ENCODE measurements at places on chromosomes 11 and 22.

GRCh38 chr11:6742260-6742659 lies 29.5 kb downstream of the OR2AG2 start:
- DNase-seq = no peak

DNA sequence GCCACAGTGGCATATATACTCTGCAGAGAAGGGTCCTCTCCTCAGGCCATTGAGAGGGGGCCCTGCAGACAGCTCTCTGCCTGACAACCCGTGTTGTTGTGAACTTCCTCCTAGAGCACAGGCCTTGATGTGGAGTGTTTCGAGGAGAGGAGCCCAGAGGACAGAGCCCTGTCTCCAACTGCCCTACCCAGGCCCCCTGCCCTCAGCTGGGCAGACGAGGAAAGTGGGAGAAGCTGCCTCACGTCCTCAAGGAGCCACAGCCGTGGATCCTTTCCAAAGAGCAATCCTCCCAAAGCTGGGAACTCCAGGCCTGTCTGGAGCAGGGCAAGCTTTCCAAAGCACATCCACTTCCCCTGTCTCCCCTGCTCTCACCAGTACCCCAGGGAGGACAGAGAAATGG lies 10.7 kb downstream of the LMO1 start:
- no peak for DNase-seq

DNA sequence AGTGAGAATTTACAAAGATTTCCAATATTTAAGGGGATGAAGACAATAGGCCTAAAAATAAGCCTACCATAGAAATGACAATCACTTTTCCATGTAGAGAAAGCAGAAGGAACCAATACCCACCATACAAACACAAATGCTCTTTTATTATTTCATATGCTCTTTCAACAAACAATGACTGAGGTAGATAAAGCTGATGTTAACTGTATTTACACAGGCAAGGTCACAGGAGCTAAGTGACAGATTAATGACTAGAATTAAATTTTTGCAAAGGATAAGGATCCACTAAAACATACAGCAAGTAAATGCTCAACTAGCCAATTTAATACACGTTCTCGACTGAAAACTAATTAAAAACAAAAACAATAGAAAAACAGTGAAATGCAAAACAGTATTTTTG lies 34.2 kb downstream of the PICALM start:
- no peak for DNase-seq

DNA sequence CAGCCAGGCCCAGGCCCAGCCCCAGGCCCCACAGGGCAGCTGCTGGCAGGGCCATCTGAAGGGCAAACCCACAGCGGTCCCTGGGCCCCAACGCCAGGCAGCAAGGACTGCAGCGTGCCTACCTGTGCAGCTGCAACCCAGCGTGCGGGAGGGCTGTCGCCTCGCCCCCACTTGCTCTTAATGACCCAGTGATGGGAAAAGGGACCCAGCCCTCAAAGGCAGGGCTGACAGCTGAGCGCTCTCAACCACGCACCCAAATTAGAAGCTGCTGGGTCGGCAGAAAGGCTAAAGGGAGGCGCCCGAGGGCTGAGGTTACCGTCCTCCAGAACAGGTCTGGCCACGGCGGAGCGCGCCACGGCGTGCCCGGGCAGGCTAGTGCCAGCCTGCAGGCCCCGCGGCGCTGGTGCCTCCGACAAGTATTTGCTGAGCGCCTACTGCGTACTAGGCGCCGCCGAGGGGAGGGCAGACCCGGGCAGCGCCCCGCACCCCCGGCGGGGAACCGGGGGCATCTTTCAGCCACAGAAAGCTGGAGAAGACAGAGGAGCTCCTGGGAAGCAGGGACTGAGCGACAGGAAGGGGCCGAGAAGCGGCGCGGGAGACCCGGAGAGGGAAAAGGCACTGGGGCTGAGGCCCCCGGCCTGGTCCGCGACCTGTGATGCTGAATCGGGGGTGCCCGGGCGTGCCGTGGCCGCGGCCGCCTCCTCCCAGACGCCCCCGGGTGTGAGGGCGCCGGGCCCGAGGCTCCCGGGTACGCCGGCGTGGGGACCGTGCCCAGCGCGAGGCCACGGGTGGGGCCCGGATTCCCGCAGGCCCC lies 773 bp downstream of the HRAS start:
- no peak for DNase-seq

DNA sequence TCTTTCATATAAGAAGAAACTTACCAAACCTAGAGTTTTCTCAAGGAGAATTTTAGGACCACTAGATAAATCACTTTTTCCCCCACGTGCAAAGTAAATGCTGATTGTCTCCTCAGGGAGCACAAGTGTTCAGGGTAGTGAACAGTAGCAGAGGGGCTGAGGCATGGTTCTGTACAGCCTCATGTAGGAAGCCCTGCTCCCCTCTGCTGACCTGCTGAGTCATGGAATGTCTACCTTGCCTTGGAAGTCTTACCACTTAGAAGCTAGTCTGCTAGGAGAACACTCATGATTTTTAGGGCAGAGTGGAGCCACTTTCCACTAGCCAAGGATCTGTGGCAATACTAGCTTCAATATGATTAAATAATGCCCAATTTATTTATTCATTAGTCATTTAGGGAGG lies 2120.6 kb upstream of the RAG2 start:
- DNase-seq = no peak

DNA sequence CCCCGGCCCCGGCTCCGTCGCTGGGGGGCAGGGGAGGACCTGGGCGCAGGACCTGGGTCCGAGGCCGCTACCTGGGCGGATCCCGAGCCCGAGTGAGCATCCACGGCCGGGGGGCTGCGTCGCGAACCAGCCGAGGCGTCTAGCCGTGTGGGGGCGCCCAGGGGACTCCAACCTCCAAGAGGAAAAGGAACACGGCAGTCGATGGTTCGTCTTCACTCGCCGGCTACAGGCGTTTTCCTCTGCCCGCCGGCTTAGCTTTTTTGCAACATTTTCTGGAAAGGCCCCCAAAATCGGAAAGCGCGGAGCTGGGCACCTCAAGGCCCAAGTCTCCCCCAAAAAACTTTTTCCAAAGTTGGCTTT lies 666 bp downstream of the PDGFB start:
- no peak for DNase-seq

DNA sequence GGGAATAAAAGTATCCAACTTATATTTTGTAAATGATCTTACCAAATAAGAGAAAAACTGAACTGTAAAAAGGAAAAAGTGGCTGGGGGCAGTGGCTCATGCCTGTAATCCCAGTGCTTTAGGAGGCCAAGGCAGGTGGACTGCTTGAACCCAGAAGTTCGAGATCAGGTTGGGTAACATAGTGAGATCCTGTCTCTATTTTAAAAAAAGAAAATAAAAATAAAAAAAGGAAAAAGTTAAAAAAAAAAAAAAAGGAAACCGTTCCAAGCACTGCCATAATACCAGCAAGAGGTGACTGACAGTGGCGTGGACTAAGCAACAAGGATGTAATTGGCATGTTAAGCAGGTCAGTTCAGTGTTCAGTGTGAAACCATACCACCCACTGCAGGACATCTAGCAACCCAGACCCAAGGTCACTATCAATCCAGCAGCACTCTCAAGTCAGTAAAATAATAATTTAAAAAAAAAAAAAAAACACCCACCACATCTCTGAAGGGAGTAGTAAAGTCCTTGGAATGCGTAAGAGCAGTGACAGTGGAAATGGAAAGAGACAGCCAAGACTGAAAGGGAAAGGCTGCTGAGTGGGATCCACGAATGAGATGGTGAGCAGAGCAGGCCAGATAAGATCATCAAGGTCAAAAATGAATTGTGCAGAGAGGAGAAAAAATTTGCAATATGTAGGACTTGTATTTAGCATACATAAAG lies 43.6 kb downstream of the MAPK1 start:
- DNase-seq = no peak

GRCh38 chr11:119166368-119167076 lies 2.0 kb upstream of the NLRX1 start:
- no peak for DNase-seq

DNA sequence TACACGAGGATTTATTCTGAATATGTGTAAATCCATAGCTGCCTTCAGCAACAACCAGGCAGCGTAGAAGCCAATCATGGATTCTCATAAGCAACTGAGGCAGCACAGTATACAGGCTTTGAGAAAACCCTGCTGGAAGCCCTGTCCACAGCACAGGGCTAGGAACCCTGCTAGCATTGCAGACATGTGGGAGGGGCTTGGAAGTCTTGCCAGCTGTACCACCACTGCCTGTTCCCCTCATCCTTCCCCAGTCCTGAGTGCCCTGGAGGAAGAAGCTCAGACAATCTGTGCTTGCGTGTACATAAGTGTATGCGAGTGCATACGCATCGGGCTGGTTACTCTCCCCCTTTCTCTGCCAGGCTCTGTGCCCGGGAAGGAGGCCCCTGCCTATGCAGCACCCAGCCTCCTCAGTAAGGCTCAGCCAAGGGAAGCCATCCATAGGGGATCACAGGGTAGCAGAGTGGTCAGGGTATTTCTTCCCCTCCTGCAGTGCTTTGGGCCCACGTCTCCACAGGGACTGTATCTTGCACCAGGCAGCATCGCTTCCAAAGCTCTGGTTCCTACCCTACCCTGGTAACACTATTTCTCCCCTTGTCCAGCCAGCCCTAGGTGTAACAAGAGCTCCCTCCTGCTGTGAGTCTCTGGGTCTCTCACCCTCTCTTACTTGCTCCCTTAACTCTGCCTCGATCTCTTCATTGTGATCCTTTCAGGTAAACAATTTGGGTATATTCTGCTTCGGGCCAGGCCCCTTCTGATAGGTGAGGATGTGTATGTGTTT lies 90.5 kb downstream of the GALNT18 start:
- DNase-seq = no peak

DNA sequence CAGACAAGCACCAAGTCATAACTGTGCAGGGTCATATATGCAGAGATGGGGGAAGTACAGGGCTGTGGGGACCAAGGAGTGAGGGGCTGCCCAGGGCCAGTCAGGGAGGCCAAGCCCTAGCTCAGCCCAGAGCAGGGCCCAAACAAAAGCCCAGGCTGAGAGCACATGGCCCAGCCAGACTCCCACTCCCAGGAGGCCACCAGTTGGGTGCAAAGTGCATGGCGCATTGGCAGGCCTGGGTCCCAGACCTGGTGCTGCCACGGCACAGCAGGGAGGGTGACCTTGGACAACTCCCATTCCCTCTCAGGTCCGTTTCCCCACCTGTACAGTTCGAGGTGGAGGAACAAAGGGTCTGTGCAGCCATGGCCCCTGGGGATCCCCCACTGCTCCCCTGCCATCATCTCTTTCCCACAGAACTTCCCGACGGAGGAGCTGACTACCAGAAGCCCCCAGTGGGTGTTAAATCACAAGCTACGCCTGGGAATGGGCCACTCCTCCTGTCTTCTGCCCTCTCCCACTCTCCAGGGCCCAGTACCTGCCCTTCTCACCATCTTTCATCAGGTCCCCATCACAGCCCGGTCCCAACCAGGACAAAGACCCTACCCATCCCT lies 608 bp downstream of the NIPSNAP1 start:
- DNase-seq = no peak

GRCh38 chr11:10762185-10762584 lies 11.1 kb downstream of the CTR9 start:
- no peak for DNase-seq

DNA sequence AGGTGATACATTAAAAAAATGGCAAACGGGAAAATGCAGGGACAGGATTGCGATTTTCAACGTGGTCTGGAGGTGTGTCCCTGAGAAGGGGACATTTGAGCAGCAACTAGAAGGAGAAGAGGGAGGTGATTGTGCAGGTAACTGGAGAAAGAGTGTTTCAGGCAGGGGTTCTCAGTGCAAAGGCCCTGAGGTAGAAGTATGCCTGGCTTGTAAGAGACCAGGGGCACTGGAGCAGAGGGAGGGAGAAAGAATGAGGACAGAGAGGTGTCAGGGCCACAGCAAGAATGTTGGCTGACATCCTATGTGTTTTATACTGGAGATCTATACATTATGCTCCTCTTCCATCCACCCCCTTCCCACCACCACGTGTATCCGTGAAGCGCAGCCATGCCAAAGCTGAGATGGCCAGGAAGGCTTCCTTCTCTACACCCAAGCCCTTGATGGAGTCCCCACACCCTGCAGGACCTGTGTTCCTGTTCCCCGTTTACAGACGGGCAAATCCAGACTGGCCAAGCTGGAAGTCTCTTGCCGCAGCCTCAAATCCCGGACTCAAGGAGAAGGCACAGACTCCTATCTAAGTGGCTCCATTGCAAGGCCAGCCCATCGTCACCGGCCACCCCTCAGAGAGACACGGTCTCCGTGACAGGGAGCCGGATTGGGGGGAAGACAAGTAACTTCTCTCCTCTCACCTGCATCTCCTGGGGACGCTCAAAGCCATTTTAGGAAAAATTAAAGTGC lies 416.1 kb downstream of the MN1 start:
- no peak for DNase-seq

- no peak for DNase-seq
These were observed 564.5 kb upstream of the ISX start for GRCh38 chr22:34501366-34501965.

DNA sequence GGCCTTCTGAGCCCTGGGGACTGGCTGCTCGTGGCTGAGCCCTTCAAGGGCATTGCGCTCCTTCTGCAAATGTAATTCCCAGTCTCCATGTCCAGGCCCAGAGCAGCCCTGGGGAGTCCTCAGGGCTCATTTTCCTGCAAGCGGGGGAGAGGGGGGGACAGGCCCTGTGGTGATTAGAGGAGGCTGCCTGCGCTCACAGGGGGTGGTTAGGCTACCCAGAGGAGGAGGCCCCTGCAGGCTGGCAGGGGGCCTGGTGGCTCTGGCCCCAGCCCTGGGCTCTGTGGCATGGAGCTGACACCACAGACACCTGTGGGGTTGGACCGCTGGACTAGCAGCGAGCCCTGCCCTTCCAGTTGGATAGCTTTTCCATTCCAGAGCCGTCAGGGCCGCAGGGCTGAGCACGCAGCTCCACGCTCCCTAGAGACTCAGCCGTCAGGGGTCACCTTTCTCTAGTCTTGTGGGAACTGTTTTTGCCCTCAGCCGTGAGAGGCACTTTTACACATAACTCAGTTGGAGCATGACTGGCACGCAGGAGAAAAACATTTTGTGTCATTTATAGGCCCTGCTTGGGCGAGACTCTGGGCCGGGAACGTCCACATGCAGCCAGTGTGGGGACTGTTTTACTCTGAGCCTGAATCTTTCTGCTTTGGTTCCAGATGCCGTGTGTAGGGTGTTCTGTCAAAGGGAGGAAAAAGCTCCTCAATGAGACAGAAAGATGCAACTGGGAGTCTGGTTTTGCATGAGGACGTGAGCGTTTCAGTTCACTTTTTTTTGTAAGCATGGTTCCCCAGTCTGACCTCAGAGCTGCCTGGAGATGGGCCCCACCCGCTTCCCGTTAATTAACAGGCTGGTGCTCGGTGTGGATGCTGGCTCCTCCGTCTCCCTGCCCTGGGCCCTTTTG lies 58.1 kb downstream of the LRP5 start:
- no peak for DNase-seq

DNA sequence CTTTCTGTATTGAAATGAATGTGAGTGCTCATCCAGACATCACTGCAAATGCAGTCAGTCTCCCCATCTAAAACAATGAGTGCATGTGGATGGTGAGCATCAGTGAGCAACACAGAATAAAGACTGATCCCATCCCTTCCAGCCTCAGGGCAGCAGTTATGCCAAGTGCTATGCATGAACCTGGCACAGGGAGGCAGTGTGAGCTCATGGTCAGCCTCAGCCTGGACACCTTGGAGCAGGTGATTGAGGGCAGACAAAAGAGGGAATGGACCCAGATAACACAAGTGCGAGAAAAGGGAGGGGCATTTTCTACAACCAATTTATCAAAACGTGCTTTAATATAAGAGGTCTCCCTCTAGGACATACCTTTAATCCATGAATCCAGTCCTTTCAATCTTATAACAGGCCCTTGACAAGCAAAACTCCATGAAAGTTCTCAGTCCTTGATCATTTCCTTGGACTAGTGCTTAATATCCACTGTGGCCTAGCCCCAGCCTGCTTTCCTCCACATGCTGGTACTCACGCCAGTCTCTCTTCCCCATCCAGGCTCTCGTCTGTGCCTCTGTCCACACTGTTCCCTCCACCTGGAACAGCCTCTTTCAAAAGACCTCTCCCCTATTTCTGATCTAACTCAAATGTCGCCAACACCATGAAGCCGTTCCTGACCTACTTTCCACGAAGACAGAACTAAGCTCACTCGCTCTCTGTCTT lies 50.5 kb upstream of the LRRC55 start:
- DNase-seq = no peak
